ENCODE measurements at places on chromosomes 7 and 10.

GRCh38 chr7:150631084-150631826, 930 bp downstream of the GIMAP6 start:
- H3K4me1 ChIP-seq, result no peaks in the 10 kb centered on the region
- no peaks in the 10 kb centered on the region for H3K27me3 ChIP-seq
- DNase-seq, result no peak
- no peak overlapping the region for H3K4me3 ChIP-seq
- no peak overlapping the region for H3K27ac ChIP-seq

DNA sequence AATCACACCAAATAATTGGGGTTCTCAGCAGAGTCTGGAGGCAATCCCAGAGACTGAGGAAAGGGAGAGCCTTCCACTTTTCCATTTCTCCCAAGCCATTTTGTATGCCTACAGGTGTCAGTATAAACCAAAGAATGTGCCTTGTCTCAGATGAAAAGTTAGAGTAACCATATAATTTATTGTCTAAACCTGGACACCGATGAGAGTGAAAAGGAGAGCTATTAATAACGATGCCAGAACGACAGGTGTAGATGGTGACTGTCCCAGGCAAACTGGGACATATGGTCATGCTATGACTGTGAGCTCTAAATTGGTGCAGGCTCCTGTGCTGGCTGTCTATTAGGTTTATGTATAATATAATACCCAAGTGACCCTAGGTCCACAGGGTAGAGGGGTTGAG, 219.6 kb downstream of the ARHGAP12 start:
- H3K4me3 ChIP-seq, result no peak overlapping the region
- peaks cover 26% of the 10 kb centered on the region for H3K4me1 ChIP-seq
- H3K27ac ChIP-seq, result no peak overlapping the region
- peaks cover 28% of the 10 kb centered on the region for H3K36me3 ChIP-seq

GRCh38 chr7:86653919-86654659, 10.4 kb downstream of the GRM3 start:
- no peaks in the 10 kb centered on the region for H3K4me1 ChIP-seq
- no peak overlapping the region for H3K27ac ChIP-seq
- H3K27me3 ChIP-seq, result no peaks in the 10 kb centered on the region
- H3K36me3 ChIP-seq, result no peaks in the 10 kb centered on the region
- no peak for DNase-seq
- H3K4me3 ChIP-seq, result no peak overlapping the region

- H3K4me1 ChIP-seq, result no peaks in the 10 kb centered on the region
- no peak overlapping the region for H3K4me3 ChIP-seq
- no peaks in the 10 kb centered on the region for H3K36me3 ChIP-seq
- H3K27me3 ChIP-seq, result no peaks in the 10 kb centered on the region
Measured at GRCh38 chr7:142669074-142669654, 80.1 kb upstream of the PRSS1 start.

DNA sequence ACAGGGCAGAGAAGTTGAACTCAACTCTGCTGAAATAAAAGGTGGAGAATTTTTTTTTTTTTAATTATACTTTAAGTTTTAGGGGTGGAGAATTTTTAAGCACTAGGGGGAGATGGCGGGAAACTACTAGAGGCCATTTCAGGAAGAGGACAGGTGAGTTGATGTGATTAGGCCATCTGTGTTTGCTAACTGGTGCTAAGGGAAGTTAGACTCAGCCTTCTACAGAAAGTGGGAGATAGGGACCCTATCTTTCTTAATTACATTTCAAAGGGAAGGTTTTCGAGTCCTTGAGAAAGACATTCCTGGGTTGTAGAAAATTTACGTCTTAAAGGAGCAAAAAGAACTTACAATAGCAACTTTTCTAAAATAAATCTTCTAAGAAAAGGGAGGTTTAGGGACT, 124.8 kb downstream of the LHFPL3 start:
- H3K36me3 ChIP-seq, result no peaks in the 10 kb centered on the region
- no peak overlapping the region for H3K27ac ChIP-seq
- H3K27me3 ChIP-seq, result no peaks in the 10 kb centered on the region
- H3K4me1 ChIP-seq, result no peaks in the 10 kb centered on the region
- no peak overlapping the region for H3K4me3 ChIP-seq

GRCh38 chr10:22635650-22636049, 78.7 kb downstream of the PIP4K2A start:
- no peak for DNase-seq
- H3K4me1 ChIP-seq, result peaks cover 22% of the 10 kb centered on the region
- peaks cover 13% of the 10 kb centered on the region for H3K36me3 ChIP-seq
- peaks cover 1% of the 10 kb centered on the region for H3K27me3 ChIP-seq

GRCh38 chr10:60444494-60445064, 54.9 kb upstream of the ANK3 start:
- H3K27ac ChIP-seq, result no peak overlapping the region
- H3K27me3 ChIP-seq, result peaks cover 8% of the 10 kb centered on the region
- H3K4me3 ChIP-seq, result no peak overlapping the region
- no peaks in the 10 kb centered on the region for H3K36me3 ChIP-seq
- peaks cover 27% of the 10 kb centered on the region for H3K4me1 ChIP-seq

- no peaks in the 10 kb centered on the region for H3K27me3 ChIP-seq
- H3K4me1 ChIP-seq, result peaks cover 51% of the 10 kb centered on the region
- H3K4me3 ChIP-seq, result peak overlapping the region; percentile 6
- peak overlapping the region; percentile 66 for H3K27ac ChIP-seq
Measured at GRCh38 chr10:35056686-35057085, 33.5 kb downstream of the CUL2 start.

GRCh38 chr7:23712368-23713284, 2.6 kb downstream of the STK31 start:
- H3K27me3 ChIP-seq, result peaks cover 9% of the 10 kb centered on the region
- peak; percentile 70 for DNase-seq
- H3K4me3 ChIP-seq, result peak overlapping the region; percentile 27
- peaks cover 30% of the 10 kb centered on the region for H3K4me1 ChIP-seq

GRCh38 chr7:134313543-134313942, 3.2 kb downstream of the SLC35B4 start:
- H3K4me3 ChIP-seq, result no peak overlapping the region
- H3K27me3 ChIP-seq, result no peaks in the 10 kb centered on the region
- DNase-seq, result no peak
- no peaks in the 10 kb centered on the region for H3K36me3 ChIP-seq

DNA sequence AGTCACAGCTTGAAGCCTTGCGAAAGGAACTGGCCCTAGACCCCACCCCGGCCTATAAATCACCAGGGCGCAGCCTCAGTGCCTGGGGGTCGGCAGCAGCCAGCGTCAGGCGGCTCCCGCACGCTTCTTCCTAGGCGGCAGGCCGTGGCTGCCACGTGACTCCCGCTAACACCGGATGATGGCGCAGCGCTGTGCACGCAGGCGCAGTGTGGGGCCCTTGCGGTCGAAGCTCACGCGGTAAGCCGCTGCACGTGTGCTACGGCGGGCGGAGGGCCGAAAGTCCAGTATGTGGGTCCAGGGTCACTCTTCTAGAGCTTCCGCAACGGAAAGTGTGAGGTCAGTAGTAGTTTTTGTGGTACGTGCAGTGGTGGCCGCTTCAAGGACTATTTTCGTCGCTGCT, at the start of gene STK31:
TSS of gene STK31 (plus strand) at position 220 of the 400 bp plus-strand sequence. CDS start at position 287, 67 bp downstream.
- H3K27me3 ChIP-seq, result peaks cover 13% of the 10 kb centered on the region
- DNase-seq, result no peak
- H3K4me1 ChIP-seq, result peaks cover 30% of the 10 kb centered on the region
- H3K4me3 ChIP-seq, result no peak within 1 kb of the TSS
- no peak within 1 kb of the TSS for H3K27ac ChIP-seq
- peaks cover 8% of the 10 kb centered on the region for H3K36me3 ChIP-seq

GRCh38 chr7:5559576-5560240, 136.1 kb upstream of the TNRC18 start:
- no peaks in the 10 kb centered on the region for H3K27me3 ChIP-seq
- peaks cover 45% of the 10 kb centered on the region for H3K4me1 ChIP-seq
- no peak for DNase-seq
- H3K36me3 ChIP-seq, result no peaks in the 10 kb centered on the region

DNA sequence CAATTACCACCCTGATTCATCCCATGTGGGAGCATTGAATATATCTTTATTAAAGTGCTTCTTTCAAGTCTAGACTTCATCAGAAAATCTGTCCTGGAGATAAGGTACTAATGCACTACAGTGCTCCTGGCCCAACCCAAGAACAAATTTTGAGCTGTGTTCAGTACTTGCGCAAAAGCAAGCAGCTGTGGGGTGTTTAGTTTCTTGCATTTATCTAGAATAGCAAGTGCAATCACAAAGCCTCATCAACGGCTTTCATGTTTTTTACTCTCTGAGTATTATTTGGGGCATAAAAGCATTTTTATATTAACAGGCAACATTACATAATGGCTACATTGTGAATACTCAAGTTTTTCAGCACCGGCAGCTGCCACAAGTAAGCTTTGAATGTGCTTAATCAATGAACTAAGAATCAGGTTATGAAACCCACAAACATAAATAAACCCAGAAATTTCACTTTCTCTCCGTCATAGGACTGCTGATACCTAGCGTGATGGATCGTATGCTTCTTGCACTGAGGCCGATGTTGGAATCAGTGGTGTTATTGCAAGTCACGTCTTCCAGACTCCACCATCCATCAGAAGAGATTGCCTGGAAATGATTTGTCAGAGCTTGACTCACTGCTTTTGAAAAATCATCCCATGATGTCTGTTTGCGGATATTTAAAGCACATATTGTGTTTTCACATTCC, 113.1 kb downstream of the CTTNBP2 start:
- no peak overlapping the region for H3K4me3 ChIP-seq
- H3K27ac ChIP-seq, result no peak overlapping the region
- no peaks in the 10 kb centered on the region for H3K36me3 ChIP-seq
- H3K27me3 ChIP-seq, result no peaks in the 10 kb centered on the region
- DNase-seq, result no peak

GRCh38 chr10:90847436-90847835, 10.4 kb downstream of the HTR7 start:
- H3K36me3 ChIP-seq, result peaks cover 22% of the 10 kb centered on the region
- DNase-seq, result peak; percentile 42
- peaks cover 6% of the 10 kb centered on the region for H3K27me3 ChIP-seq

DNA sequence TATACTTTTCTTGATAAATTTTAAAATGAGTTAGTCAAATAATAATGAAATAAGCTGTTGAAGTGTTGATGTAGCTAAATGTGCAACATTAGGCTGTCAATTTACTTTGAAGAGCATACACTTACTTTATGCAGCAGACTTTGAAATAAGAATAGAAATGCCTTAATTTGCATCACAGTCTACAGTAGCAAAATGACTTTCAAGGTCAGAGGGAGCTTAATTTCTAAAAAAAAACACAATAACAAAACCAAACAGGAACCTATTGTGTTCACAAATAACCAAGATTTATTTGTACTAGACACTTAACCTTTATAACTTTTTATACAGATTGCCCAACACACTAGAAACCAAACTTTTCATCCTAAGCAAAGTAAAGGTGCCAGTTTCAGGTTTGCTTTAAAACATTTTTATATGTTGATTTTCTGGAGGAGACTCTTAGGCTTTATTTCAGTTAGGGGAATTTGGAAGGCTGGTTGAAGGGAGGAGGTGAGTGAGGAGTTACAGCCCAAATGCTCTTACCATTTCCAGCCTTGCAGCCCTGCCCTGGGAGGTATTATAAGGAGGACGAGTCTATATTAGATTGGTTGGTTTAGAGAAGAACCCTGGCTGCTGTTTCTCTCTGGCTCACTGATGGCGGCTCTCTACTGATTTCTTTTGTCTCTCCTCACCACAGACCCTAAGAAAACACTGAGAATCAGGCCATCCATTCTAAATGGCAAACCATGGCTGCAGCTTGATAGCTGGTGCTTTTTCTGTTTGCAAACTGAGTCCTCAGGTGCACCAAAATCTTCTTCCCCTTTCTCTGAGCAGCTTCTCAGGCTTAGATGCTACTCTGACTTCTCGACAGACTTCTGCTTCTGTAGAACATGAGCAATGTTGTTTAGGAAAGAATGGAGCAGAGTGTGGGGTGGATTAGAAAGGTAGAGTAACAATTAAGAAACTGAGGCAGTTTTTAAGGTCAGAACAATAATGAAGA, 55.2 kb upstream of the RPA3 start:
- no peaks in the 10 kb centered on the region for H3K36me3 ChIP-seq
- no peak overlapping the region for H3K27ac ChIP-seq
- no peaks in the 10 kb centered on the region for H3K27me3 ChIP-seq

DNA sequence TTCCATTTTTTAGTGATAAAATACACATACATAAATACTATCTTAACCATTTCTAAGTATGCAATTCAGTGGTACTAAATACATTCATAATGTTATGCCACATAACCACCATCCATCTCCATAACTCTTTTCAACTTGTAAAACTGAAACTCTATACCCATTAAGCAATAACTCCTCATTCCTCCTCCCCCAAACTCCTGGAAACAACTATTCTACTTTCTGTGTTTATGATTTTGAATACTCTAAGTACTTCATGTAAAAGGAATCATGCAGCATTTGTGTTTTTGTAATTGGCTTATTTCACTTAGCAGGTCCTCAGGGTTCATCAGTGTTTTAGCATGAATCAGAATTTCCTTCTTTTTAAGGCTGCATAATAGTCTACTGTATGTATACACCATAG, 131.8 kb downstream of the TES start:
- no peak overlapping the region for H3K27ac ChIP-seq
- H3K4me1 ChIP-seq, result peaks cover 42% of the 10 kb centered on the region
- H3K36me3 ChIP-seq, result peaks cover 12% of the 10 kb centered on the region
- H3K4me3 ChIP-seq, result no peak overlapping the region

GRCh38 chr10:99041468-99041867, 194.2 kb downstream of the HPSE2 start:
- no peak for DNase-seq
- H3K4me1 ChIP-seq, result no peaks in the 10 kb centered on the region
- peaks cover 6% of the 10 kb centered on the region for H3K27me3 ChIP-seq
- no peak overlapping the region for H3K27ac ChIP-seq

DNA sequence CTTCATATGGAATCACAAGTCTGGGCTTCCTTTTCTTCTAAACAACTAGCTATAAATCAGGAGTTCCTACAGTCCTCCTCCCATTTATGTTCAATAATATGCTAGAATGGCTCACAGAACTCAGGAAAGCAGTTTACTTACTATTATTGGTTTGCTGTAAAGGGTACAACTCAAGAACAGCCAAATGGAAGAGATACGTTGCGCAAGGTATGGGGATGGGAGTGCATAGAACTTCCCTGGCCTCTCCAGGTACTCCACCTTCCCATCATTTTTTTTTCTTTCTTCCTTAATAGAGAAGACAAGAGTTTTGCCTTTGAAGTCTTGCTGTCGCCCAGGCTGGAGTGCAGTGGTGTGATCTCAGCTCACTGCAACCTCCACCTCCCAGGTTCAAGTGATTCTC, 27.1 kb upstream of the SEMA4G start:
- H3K4me1 ChIP-seq, result peaks cover 22% of the 10 kb centered on the region
- no peak overlapping the region for H3K4me3 ChIP-seq
- H3K27ac ChIP-seq, result no peak overlapping the region
- peaks cover 32% of the 10 kb centered on the region for H3K36me3 ChIP-seq

GRCh38 chr7:31955021-31955420, 115.2 kb downstream of the PDE1C start:
- H3K27ac ChIP-seq, result no peak overlapping the region
- H3K4me3 ChIP-seq, result no peak overlapping the region
- no peaks in the 10 kb centered on the region for H3K4me1 ChIP-seq
- H3K36me3 ChIP-seq, result no peaks in the 10 kb centered on the region
- no peaks in the 10 kb centered on the region for H3K27me3 ChIP-seq

Data from HFFc6 (cell line).